ENCODE measurements at places on chromosomes 11 and 22.
A peak's percentile ranks its signal among the peaks of the same experiment; 100 is the strongest.

DNA sequence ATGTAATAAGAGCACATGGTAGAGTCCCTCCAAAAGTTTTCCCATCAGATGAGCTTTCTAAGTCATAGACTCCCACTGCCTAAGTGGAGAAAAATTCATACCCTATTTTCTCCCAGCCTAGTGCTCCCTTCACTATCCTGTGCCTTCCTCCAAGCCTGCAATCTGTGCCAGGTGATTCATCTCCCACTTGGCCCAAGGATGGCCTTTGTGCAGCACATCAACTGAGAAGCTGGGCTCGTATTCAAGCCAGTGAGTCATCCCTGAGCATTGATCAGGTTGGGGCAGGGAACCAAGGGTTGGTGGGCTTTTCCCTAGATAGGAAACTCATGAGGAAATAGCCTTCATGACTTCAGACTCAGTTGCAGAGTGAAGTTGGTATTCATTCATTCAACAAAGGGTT lies 64.6 kb downstream of the PANX1 start:
- peak; percentile 84 for DNase-seq

GRCh38 chr11:46981436-46981835 lies 44.9 kb downstream of the CSTPP1 start:
- no peak for DNase-seq

DNA sequence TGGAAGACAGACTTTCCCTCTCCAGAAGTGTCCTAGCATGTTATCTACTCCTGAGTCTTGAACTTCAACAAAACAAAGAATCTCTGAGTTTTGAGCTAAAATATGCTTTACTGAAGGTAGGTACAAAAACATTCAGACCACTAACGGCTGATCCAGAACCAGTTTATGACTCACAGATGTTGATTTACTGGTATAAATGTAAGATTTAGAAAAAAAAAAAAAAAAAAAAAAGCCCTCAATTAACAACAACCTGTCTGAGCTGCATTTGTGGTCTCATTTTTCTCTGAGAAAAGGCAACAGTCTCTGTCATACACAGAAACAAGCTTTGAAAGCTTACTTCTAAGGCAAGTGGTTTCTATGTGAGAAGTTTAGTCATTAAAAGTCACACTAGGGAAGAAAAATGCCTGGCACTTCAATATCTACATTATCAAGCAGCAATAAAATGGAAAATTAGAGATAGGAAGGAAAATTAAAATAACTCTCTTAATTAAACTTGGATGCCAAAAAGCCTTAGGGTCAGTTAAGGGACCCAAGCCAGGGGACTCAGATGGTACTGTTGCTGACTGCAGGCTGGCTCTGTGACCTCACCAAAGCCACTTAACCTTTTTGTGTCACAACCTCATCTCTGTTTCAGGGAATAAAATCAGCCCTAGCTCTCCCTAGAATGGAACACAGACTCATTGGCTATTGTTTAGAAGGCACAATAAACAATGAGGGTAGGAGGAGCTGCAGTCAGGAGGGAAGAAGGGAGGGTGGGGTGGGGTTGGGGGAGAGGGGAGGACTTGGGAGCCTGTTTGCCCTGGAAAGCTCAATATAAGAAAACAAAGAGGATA lies 61.7 kb downstream of the ETS1 start:
- DNase-seq, result peak; percentile 65

DNA sequence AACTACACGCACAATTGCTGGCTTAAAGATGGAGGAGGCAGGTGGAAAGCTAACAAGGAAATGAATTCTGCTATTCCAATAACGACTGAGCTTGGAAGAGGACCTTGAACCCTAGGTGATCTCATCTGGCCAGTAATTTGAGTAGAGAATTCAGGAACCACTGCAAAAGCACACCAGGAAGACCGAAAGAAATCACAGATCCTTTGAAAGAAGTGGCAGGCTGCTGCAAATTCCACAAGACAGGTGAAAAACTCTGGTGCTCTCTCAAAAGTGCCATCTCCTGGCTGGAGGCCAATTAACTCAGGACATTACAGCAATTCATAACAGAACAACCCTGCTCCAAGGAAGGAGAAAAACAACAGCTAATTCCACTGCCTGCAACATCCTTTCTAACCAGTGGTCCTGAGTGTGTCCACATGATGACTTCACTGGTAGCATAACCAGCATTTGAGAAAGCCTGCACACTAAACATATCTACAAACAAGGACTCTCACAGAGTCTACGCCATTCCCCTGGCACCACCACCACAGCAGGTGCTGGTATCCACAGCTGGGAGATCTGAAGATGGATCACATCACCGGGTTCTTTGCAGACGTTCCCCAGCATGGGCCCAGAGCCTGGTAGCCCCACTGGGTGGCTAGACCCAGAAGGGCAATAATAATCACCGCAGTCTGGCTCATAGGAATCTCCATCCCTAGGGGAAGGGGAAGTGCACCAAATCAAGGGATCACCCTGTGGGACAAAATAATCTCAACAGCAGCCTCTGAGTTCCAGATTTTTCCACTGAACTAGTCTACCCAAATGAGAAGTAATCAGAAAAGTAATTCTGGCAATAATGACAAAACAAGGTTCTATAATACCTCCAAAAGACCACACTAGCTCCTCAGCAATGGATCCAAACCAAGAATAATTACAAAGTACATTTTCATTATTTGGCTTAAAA lies 44.9 kb upstream of the CLTCL1 start:
- DNase-seq, result no peak

DNA sequence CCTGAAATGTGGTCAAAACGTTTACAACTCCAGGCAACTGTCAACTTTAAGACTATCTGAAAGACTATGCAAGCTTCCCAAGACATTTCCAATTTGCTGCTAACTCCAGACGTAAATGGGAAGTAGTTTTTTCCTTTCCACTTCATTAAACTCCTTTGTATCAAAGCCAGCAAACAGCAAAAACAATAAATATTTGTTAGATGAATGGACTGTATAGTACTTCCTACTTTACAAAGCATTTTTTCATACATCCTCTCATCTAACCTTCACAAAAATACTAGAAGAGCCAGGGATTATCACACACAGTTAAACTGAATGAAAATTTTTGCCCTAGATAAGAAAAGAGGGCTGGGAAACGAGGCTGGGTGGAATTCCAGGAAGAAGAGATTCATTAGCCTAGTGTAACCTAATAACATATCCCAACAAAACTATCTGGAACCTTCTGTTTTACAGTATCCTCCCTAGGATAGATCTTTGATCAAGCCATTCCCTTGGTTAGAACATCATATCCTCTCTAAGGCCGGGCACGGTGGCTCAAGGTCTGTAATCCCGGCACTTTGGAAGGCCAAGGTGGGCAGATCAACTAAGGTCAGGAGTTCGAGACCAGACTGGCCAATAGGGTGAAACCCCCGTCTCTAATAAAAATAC lies 10.4 kb downstream of the NUP98 start:
- peak; percentile 47 for DNase-seq

DNA sequence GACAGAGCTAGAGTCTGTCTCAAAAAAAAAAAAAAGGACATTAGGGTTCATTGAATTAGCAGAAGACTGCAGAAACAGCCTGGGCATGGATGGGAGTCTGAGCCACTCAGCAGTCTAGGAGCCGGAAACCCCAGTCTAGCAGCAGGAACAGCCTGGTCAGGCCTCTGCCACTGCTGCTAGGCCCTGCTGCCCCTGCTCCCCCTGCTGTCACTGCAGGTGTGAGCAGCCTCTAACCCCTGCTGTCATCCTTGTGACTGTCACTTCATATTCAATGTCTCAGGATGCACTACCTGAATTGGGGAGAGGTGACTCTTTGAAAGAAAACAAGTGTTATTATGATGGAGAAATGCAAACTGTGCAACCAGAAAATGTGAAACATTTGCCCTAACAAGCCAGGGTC lies 7.0 kb upstream of the DDX17 start:
- DNase-seq, result no peak

GRCh38 chr11:45553383-45553936 lies 112.0 kb downstream of the CHST1 start:
- DNase-seq, result no peak

- DNase-seq, result peak; percentile 61
These were observed at the start of gene HBD for GRCh38 chr11:5234381-5234834. HBD (minus strand) TSS chr11:5234483; CDS start chr11:5234433, 50 bp downstream.

DNA sequence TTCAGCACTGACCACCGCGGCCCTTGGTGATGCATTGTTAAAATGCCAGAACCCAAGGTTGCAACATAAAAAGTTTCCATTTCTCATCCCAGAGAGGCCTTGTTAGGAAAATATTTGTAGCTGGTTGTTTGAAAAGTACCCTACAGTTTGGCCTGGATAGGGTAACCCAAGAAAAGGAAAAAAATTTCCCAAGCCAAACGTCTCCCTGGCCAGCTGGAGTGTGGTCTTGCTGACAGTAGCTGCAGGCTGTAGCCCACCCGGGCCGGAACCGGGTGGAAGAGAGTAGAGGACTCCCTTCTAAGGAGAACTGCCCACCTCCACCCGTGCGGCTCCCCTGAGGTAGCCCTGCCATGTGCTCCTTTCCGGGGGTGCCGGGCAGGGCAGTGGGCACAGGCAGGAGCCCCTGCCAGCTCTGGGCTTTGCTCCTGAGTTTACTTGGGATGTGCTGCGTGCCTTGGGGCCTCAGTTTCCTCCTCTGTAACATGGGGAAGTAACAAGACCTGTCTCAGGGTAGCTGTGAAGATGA lies 38.5 kb downstream of the IGHMBP2 start:
- DNase-seq, result peak; percentile 20

- DNase-seq, result no peak
These were observed at the start of gene CCDC83 for GRCh38 chr11:85855341-85855656. CCDC83 (plus strand) TSS chr11:85855383; CDS start chr11:85865124, 9,741 bp downstream.

Data from EH (cell line).